Body of pancreas (tissue), 4 donors: ENCODE measurements at places on chromosomes 2 and 18. TPM values are rescaled to one million over a fixed set of nuclear protein-coding genes. Genes with fewer than 3 reads are reported as not detected.

Gene GGCX
- total RNA-seq, result 35.5 TPM

Gene NEU2
- not detected for total RNA-seq

Gene IL1RL1
- total RNA-seq, result 12.5 TPM

Gene NOSTRIN
- total RNA-seq, result 64.3 TPM

Gene ATF2
- total RNA-seq, result 24.6 TPM

Gene CNTNAP5
- 0.26 TPM for total RNA-seq

Gene ANTXR1
- 11.2 TPM for total RNA-seq

Gene PTPRN
- 18.7 TPM for total RNA-seq

Gene PROKR1
- not detected for total RNA-seq

Gene RIT2
- not detected for total RNA-seq

Gene SPATA3
- total RNA-seq, result not detected

Gene WDR43
- total RNA-seq, result 21.8 TPM

Gene ZNF519
- total RNA-seq, result 3.9 TPM

Gene ALPI
- total RNA-seq, result not detected

Gene LOXHD1
- not detected for total RNA-seq

Gene DTNA
- 32.2 TPM for total RNA-seq

Gene RMC1
- 15.5 TPM for total RNA-seq

Gene ABCG8
- not detected for total RNA-seq

Gene RHBDD1
- total RNA-seq, result 9.9 TPM

Gene CTNNA2
- 29.3 TPM for total RNA-seq

Gene SLC35F6
- total RNA-seq, result 21.8 TPM

Gene NT5C1B
- total RNA-seq, result not detected

Gene MERTK
- 7.9 TPM for total RNA-seq

Gene IL37
- total RNA-seq, result not detected

Gene DOK1
- 15.3 TPM for total RNA-seq

Gene GLI2
- total RNA-seq, result 1.3 TPM

Gene RAB31
- 8.0 TPM for total RNA-seq

Gene GREB1
- total RNA-seq, result 10.4 TPM

Gene DHRS9
- 1.0 TPM for total RNA-seq

Gene GRB14
- total RNA-seq, result 22.7 TPM

Gene REG3A
- total RNA-seq, result 831 TPM

Gene NBAS
- 35.9 TPM for total RNA-seq

Gene SYT4
- 3.6 TPM for total RNA-seq

Gene MAB21L4
- total RNA-seq, result 0.26 TPM

Gene GAL3ST2
- not detected for total RNA-seq

Gene TLK1
- total RNA-seq, result 31.9 TPM

Gene ALPP
- total RNA-seq, result not detected

Gene NGEF
- 7.0 TPM for total RNA-seq

Gene FOXD4L1
- not detected for total RNA-seq

Gene POTEI
- under 0.01 TPM for total RNA-seq

Gene NMUR1
- total RNA-seq, result 2.3 TPM

Gene ITPRIPL1
- total RNA-seq, result 1.8 TPM

Gene MROH2A
- total RNA-seq, result not detected

Gene KLHL30
- 0.66 TPM for total RNA-seq

Gene MTCL1
- 15.3 TPM for total RNA-seq

Gene MYCN
- total RNA-seq, result not detected

Gene CD302
- 30.0 TPM for total RNA-seq

Gene IL18R1
- 3.1 TPM for total RNA-seq

Gene ARHGEF4
- 39.9 TPM for total RNA-seq

Gene GALR1
- total RNA-seq, result not detected

Gene KLHL14
- total RNA-seq, result not detected

Gene HOXD13
- not detected for total RNA-seq

Gene TOGARAM2
- total RNA-seq, result not detected

Gene CROCC2
- total RNA-seq, result not detected
